Ascending aorta (tissue), 2 donors: ENCODE measurements at places on chromosomes 12 and 14. TPM values are rescaled to one million over a fixed set of nuclear protein-coding genes. Genes with fewer than 3 reads are reported as not detected.

The GLRX5 gene
- total RNA-seq, result 24.6 TPM

- H3K27me3 ChIP-seq, result no peaks in the 10 kb centered on the region
- peaks cover 5% of the 10 kb centered on the region for H3K4me1 ChIP-seq
- H3K36me3 ChIP-seq, result no peaks in the 10 kb centered on the region
Measured at GRCh38 chr14:50232276-50232642, 881 bp upstream of the SOS2 start.

- no peak overlapping the region for H3K27ac ChIP-seq
- no peak overlapping the region for H3K4me3 ChIP-seq
- DNase-seq, result no peak
- H3K27me3 ChIP-seq, result no peaks in the 10 kb centered on the region
- H3K4me1 ChIP-seq, result no peaks in the 10 kb centered on the region
Measured at GRCh38 chr12:42786400-42787148, 197.0 kb upstream of the PRICKLE1 start.

The OLR1 gene
- 2.1 TPM for total RNA-seq
